ENCODE measurements at places on chromosomes 16 and 17.

- peak; percentile 48 for DNase-seq
Observed at GRCh38 chr17:10327640-10328039, 45.2 kb downstream of the MYH13 start.

GRCh38 chr17:41907185-41907556, 11.6 kb downstream of the ACLY start:
- DNase-seq = no peak

DNA sequence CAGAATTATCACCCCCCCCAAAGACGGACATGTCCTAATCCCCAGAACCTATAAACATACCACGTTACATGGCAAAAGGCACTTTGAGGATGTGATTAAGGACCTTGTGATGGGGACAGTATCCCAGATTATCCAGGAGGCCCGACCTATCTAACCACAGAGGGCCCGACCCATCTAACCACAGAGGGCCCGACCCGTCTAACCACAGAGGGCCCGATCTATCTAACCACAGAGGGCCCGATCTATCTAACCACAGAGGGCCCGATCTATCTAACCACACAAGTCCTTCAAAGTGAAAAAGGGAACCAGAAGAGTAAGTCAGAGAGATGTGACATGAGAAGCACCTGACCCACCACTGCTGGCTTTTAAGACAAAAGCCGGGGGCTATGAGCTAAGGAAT, 56.8 kb downstream of the ANKFY1 start:
- no peak for DNase-seq

- peak; percentile 60 for DNase-seq
Observed at GRCh38 chr16:28915181-28915580, 9.9 kb downstream of the RABEP2 start.

DNA sequence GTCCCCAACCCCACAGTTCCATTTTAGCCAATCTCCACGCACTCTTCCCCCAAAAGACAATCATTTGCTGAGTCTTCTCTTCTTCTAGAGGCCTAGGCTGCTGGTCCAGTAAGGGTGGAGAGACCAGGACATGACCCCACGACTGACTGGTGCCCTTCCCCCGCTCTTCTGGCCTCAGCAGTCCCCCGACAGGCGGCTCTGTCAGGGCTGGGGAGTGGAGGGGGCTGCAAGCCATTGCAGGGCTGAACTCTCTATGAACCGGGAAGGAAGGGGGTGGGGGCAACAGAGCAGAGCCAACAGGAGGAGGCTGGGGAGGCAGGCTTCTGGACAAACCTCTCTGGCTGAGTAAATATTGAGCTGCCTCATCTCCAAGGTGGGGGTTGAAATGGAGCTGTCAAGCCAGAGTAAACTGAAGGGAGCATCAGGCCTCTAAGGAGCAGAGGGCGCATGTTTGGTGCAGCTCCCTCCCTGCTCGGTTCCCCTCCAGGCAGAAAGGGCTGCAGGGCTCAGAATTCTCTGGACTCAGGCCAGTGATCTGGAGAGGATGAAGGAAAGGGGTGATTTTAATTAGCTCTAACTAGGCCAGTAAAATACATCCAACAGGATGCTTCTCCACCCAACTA, 8.7 kb downstream of the HOXB1 start:
- no peak for DNase-seq

DNA sequence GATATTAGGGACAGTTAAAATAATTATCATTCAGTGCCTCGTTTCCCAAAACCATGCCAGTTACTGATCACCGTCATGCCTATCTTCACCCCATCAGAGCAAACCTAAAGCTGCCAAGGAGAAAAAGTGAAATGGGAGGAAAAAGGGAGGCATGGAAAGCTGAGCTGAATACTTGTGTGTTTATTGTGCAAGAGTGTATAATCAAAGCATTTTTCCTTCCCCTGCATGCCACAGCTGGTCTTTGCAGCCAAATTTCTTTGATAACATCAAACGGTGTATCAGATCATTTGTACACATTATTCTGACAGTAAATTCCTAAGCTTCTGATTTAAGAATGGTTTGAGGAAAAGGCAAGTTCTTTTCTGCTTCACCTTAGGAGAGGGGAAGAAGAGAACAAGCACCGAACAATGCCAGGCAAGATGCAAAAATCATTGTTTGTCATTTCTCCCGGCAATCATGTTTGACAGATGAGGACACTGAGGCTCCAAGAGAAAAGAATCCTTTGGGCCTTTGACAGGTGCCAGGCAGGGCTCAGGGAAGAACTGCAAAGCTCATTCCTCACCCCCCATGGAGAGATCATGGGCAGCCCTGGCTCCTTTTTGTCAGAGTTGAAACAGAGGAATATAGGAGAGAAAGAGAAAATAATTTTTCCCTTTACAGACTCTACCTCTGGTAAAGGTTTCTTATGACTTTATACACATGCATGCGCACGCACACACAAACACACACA, 51.4 kb upstream of the ARHGAP44 start:
- DNase-seq = no peak

DNA sequence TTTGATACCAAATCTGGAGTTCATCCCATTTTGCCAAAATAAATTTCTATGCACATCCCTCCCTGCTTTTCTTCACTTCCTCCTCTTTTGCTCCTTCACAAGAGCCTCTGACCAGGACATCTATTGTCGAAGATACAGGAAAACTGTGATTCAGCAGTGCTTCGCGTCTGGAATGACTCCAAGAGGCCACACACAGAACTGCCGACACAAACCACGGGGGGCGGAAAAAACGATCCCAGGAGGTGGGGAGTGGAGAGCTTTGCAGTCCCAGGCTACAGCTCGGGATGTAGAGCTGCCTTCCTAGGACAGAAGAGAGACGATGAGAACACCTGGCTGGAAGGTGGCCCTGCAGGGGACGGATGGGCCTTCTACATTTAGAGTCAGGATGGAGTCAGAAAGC, 102.8 kb downstream of the XYLT1 start:
- no peak for DNase-seq

DNA sequence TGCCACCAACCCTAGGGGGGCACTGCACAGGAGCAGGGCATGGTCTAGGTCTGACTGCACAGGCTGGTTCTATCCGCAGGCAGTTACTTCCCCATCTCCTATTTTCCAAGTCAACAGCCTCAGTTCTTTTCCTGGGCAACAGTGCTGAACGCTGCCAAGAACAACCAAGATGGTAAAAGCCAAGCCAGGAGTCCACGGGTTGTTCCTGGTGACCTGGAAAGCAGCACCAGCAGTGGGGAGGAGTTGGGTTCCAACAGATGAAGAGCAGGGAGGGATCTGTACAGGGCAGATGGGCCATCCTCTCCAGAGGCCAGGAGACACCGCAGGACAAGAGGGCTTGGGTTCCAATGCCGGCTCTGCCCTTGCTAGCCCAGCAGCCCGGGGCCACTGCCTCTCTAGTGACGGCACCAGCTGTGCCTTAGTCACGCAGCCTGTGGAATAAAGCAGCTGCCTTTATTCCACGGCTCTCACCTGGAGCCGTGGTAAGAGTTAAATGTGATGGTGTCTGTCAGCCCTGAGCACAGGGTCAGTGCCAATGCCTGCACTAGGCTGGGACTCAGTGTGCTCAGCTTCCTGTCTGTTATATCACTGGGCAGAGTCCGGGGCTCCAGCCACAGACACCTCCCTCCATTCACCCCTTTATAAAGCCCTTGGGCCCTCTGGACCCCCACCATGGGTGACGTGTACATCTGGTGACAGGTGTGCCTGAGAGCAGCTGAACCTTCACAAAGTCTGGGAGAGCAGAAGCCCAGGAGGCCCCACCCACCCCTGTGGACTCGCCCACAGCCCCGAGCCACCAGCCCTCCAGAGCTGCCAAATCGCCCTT, 44.9 kb downstream of the MARF1 start:
- no peak for DNase-seq

DNA sequence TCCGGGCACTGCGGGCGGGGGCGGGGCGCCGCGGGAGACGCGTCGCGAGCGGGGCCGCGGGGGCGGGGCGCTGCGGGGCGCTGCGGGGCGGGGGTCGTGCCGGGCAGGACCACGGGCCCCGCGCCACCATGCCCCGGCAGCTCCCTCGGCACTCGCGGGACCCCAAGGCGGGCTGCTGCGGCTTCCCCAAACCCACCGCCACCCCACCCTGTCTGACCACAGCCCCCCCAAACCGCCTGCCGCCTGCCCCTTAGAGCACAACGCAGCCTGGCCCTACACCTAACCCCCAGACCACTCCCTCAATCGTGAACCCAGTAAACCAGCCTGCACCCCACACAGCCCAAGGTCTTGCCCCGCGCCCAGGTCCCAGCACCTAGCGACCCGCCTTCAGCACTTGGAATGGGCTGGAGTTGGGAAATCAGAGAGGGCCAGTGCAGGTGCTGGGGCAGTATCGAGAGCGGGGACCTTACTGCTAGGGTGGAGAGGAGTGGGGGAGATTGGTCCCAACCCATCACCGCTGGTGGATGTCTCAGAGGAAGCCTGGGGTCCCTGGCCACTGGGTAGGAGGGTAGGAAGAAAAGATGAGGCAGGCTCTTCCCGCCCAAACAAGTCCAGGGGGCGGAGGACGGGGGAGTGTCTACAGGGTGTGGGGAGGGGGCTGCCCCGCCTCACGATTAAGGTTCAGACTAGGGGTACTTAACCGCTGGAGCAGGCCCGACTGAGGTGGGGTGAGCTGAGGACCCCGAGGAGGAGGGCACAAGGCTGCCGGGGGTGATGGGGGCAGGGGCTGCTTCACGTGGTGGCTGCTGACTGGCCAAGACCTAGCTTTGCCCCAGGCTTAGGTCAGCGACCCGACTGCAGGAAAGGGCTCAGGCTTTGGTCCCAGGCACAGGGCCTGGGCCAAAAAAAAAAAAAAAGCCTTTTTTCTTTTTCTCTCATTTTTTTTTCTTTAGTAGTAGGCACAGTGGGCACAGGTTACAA, 539 bp upstream of the VAMP2 start:
- DNase-seq = no peak

GRCh38 chr16:74522160-74522559, 84.8 kb downstream of the GLG1 start:
- no peak for DNase-seq

- no peak for DNase-seq
Observed at GRCh38 chr17:57587193-57587969, 157.7 kb downstream of the CCDC182 start.

DNA sequence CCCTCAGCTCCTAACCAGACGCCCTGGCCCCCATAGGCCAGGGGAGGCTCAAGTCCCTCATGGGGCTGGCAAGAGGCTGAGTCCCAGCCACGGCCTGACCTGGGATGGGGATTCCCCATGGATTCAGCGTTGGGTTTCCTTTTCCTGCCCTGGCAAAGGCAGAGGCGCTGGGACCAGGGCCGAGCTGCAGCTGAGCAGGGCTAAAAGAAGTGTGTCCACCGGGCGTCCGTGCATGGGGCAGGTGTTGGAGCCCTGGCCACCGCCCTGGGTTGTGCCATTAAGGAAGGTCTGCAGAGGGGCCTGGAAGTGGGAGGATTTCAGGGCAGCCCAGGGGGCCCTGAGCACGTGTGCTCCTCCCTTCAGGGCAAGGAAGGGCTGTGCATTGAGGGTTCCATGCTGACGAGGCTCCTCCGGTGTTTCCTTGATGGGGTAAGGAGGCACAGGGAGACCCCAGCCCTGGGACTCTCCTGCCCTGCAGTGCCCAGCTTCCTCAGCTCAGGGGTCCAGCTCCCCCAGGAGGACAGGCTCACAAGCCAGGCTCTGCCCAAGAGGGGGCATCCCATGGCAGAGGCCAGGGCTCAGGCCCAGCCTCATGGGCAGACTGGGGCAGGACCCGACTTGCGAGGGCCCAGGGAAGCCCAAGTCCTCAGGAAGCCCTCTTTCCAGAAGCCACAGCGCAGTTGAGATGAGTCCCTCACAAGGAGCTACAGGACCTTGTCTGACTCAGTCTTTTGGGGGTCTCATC, 10.1 kb downstream of the TBC1D26 start:
- DNase-seq = no peak

DNA sequence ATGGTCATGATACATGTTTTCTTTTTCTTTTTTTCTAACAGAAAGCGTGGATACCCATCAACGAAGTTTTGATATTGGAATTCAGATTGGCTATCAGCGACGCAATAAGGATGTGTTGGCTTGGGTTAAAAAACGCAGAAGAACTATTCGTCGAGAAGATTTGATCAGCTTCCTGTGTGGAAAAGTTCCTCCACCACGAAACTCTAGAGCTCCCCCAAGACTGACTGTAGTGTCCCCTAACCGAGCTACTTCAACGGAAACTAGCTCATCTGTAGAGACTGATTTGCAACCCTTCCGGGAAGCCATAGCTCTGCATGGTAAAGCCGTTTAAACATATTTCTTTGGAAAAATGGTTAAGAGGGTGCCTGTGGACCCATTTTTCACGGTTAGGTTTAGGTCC, 11.5 kb downstream of the HAPSTR1 start:
- DNase-seq = no peak

DNA sequence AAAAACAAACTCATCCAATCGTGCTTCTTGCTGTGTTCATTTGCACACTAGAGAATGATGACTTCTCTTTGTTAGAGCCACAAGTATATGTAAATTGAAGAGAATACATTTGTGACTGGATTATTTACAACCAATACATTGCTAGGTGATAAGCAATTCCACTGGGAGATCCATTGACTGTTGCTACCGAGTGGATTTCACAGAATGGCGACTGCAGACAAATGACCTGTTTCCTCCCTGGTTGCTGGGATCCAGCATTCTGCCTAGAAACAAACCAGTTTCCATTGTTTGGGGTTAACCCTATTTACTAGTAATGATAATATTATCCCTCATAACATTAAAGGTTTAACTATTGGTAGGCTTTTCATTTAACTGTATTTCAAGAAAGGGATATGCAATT, 36.9 kb upstream of the CPHXL start:
- no peak for DNase-seq

DNA sequence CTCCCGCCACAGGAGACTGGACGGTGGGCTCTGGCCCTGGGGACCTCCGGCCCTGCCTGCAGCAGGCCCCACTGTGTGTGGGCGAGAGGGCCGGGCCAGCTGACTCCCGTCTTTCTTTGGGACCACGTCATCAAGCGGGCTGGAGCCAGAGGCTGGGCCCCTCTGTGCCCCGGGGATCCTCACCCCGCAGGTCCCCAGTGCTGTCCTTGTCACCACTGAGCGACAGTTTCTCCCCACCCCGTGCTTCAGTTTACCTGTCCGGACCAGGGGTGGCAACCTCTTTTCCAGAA, 181.9 kb upstream of the ZNF469 start:
- DNase-seq = no peak

DNA sequence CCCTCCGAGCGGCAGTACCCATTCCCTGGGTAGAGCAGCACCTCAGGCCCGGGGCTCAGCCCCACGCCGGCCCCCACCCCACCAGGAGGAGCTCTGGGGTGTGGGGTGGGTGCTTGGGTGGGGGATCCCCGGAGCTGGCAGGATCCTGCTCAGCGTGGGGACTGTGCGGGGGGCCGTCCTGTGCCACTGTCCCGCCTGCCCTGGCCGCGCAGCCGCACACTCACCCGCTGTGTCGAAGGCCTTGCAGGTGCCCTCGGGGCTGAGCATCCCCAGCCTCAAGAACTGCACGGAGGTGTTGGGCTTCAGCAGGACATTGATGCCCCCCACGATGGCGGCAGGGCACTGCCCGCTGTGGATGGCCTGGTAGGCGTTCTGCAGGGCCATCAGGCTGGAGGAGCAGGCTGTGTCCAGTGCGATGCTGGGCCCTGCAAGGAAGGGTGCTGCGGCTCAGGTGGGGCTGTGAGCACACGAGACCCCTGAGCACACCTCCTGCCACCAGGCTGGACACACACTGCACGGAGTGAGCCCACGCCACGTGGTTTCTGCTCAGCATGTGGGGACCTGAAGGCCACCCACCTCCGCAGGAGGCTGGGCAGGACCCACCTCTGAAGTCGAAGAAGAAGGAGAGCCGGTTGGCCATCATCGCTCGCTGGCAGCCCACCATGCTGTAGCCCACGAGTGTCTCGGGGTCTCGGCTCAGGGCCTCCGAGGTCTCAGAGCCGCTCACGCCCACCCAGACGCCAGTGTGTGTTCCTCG, 4.9 kb downstream of the FASN start:
- DNase-seq = no peak

GRCh38 chr17:42276609-42277341, 584 bp upstream of the STAT5B start:
- no peak for DNase-seq

Measured in HS-27A (cell line).